ENCODE measurements at places on chromosomes 6 and 20. TPM values are rescaled to one million over a fixed set of nuclear protein-coding genes. Genes with fewer than 3 reads are reported as not detected.
A peak's percentile ranks its signal among the peaks of the same experiment; 100 is the strongest.

DNA sequence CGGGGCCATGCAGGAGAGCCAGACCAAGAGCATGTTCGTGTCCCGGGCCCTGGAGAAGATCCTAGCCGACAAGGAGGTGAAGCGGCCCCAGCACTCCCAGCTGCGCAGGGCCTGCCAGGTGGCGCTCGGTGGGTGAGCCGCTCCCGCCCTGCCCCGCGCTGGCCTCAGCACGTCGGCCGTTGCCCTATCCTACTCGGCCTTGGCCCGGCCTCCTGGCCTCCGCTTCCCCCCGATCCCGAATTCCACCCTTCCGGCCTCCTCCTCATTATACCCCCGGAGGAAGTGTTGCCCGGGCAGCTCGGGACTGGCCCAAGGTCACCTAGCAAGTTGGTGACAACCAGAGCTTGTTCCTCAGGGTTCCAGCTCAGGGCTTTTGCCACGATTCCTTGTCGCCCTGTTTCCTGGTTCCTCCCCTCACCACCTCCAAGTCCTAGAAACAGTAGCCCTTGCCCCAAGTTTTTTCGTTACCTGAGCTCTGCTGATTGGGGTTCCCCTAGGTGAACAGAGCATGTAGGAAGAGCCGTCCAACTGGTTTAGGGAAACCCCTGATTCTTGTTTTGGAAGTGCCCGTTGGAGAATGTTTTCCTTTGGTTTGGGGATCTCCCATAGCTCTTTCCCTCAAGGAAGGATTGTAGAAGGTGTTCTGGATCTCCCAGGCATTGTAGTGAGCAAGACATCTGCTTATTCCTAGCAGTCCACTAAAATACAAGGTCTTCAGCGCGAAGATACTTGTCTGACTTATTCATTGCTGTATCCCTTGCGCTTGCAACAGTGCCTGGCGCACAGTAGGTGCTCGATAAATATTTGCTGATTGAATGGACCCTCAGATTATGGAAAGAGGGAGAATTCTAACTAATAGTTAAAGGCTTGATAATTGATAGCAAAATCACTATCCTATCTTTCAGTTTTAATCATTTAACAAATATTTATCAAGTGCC is 641 bp downstream of the ARFGEF2 start:
- peak; percentile 79 for DNase-seq

GRCh38 chr6:5053864-5054244 is 31.3 kb upstream of the PPP1R3G start:
- no peak for DNase-seq

Gene TBC1D22B
- total RNA-seq: 10.2 TPM

Gene GNMT
- 0.54 TPM for total RNA-seq

- DNase-seq: no peak
Measured at GRCh38 chr6:102229271-102229670, 835.8 kb downstream of the GRIK2 start.

- no peak for DNase-seq
Measured at GRCh38 chr20:12229891-12230290, 312.2 kb downstream of the BTBD3 start.

DNA sequence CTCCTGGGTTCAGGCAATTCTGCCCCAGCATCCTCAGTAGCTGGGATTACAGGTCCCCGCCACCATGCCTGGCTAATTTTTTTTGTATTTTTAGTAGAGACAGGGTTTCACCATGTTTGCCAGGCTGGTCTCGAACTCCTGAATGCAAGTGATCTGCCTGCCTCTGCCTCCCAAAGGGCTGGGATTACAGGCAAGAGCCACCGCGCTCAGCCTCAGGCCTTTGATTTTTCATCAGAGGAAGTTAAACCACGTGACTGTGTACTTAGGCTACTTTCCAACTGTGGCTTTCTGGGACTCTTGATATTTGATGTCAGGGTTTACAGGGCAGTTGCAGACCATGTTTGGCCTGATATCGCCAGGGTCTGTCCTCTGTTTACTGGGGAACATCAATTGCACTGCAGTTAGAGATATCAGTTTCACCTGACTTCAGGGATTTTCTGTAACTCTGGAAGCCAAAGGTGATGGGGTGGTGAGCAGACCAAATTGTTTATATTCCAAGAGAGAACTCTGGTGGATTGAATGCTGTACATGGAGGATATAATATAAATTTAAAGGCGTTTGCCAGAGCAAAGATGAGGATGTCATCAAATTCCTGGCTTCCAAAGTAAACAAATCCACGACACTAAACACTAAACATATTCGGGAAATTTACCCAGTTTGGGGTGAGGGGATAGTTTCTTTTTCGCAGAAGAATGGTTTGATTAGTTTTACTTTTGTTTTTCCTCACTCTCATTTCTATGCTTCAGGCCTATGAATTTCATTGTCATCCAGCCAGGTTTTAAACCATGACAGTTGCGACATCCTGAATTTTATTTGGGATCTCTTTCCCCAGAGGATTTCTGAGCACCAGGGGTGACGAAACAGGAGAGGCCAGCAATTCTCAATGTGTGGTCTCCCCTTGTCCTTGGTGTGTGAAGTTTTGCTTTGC is 4.2 kb downstream of the PSMF1 start:
- DNase-seq: no peak

DNA sequence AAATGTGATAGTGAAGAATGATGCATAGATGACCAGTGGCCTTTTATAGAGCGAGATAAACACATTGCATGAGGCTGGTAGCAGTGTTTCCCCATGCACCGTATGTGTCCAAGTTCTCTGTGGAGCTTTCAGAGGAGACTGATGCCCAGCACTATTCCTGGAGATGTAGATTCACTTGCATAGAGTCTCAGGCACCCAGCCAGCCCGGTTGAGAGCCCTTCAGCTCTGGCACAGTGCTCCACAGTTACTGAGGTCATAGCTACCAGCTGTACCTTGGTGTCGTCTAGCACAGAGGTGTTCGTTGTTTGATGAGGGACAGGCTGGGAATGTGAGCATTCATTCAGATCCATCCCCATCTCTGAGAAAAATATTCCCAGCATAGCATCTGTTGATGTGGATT is 328.9 kb downstream of the FARS2 start:
- no peak for DNase-seq

- DNase-seq: no peak
Measured at GRCh38 chr6:135159531-135159930, 21.6 kb upstream of the MYB start.

Gene BPIFB4
- total RNA-seq: not detected

DNA sequence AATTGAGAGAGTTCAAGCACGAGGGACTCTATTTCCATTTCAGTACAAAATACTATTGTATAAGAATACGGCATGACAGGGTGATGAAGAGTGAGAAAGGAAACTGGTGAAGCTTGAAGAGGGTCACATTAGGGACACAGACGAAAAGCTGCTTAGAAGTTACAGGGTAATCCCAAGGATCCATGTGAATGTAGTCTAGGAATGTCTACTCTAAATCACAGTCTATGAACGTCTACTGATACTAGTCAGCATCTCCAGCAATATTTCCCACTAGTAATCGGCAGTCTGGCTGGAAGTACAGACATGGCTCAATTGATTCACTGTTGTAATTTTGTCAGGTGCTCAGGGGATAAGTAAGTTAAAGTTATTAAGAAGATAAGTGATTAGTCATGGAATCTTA is 156.4 kb downstream of the ASCC3 start:
- DNase-seq: no peak

Gene LATS1
- total RNA-seq: 31.5 TPM

DNA sequence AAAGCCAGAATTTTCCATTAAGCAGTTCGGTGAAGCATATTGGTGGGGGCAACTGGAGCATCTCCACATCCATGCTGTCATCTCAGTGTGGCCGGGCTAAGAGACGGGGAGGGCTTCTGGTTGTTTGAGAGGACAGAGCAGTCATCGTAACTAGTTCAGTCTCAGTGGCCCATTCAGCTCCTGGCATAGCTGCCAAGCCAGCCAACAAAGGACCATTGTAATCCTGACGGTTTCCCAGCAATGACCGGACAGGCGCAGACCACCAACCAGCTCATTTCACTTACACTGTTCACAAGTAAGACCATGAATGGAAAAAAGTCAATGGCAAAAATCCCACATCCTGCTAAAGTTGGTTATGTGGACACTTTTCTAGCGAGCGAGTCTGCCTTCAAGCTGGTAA is 14.9 kb upstream of the HDDC2 start:
- no peak for DNase-seq

Gene TUBB
- 2,264 TPM for total RNA-seq

Measured in glutamatergic neuron (in vitro differentiated cells).